ENCODE measurements at places on chromosomes 7 and 10. TPM values are rescaled to one million over a fixed set of nuclear protein-coding genes. Genes with fewer than 3 reads are reported as not detected.

Gene OLAH
- not detected for total RNA-seq

Gene STARD3NL
- total RNA-seq = 46.2 TPM

Gene SLC26A4
- 4.4 TPM for total RNA-seq

Gene TRPV5
- 0.34 TPM for total RNA-seq

Gene FAM25G
- not detected for total RNA-seq

Gene MUC12
- total RNA-seq = 0.03 TPM

Gene CAV2
- 83.8 TPM for total RNA-seq

Gene NPY
- not detected for total RNA-seq

DNA sequence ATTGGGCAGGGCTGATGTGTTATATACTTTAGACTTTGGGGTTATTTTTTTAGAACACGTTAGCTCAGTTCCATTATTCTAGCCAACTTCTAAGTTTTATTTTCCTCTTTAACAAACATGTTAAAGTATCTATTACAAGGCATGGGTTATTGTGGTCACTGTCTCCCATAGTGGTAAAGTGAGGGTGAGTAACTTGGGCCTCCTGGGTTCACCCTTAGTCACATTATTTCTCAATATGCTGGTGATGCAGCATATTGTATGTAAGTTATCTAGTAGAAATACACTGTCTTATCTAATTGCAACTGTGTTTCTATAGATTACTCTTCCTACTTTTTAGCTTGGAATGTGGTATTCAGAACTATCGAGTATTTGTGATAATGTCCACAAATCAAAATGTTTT, 65.9 kb downstream of the BBS9 start:
- DNase-seq = no peak

- peak; percentile 2 for DNase-seq
These were observed 39.8 kb downstream of the CAMK2B start for GRCh38 chr7:44285561-44285960.

GRCh38 chr7:147296986-147297385, 1180.4 kb downstream of the CNTNAP2 start:
- no peak for DNase-seq

- no peak for DNase-seq
These were observed 640.0 kb downstream of the PARD3 start for GRCh38 chr10:34175121-34175520.

DNA sequence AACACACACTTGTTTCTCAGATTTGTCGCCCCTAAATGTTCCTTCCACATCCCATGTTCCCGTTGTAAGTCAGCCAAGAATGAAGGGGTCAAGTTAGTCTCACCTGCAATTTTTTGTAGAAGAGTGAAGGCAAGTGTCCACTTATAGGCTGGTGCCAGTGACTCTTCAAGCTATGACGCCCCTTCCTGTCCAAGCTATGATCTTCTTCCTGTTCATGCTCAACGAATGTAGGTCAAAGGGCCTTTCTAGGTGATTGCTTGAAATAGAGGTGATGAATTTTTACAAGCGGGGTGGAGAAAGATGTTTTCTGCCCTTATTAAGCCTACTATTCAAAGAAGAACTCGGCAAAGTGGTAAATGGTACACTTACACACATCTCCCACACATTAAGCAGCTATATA, 41.0 kb downstream of the CDK1 start:
- no peak for DNase-seq

DNA sequence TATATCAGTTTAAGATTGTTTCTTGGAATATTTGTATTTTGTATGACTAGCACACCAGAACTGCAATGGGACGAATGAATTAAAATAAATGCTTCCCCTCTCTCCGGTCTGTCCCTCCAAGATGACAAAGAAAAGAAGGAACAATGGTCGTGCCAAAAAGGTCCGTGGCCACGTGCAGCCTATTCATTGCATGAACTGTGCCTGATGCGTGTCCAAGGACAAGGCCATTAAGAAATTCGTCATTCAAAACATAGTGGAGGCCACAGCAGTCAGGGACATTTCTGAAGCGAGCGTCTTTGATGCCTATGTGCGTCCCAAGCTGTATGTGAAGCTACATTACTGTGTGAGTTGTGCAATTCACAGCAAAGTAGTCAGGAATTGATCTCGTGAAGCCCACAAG, 17.2 kb upstream of the PAPSS2 start:
- DNase-seq = no peak

GRCh38 chr10:127413326-127413725, 135.8 kb upstream of the NPS start:
- no peak for DNase-seq

DNA sequence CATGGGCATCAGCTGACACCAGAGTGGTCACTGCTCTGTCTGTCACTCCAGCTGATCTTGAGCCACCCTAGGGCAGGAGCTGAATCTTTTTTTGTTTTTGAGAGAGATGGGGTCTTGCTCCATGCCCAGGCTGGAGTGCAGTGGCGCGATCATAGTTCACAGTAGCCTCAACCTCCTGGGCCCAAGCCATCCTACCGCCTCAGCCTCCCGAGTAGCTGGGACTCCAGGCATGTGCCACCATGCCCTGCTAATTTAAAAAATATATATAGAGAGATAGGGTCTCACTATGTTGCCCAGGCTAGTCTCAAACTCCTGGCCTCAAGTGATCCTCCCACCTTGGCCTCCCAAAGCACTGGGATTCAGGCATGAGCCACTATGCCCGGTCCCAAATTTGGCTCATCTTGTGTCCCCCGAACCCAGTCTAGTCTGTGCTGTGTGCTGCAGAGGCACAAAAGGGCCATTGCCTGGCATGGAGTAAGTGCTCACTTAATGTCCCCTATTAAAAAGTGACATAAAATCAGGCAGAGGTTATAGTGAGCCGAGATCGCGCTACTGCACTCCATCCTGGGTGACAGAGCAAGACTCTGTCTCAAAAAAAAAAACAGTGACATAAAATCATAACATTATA, 8.1 kb upstream of the FZD9 start:
- no peak for DNase-seq

DNA sequence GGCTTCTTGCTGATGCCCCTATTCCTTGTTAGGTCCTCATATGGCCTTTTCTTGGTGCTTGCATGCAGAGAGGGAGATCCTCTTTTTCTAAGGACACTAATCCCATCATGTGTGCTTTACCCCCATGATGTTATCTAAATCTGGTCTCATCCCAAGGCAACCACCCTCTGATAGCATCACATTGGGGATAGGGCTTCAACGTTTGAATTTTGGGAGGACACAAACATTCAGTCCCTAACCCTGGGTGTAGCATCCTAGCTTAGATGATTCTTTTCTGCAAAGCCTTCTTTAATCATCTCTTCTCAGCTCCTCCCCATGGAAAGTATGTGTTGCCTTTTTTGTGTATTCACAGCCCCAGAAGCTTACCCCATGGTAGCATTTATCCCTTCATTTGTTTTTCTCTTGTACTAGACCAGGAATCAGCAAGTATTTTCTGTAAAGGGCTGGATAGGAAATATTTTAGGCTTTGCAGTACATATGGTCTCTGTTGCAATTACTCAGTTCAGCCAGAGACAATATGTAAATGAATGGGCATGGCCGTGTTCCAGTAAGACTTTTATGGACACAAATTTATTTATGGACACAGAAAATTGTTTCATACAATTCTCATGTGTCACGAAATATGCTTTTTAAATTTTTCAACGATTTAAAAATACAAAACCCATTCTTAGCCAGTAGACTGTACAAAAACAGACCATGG, 101.5 kb upstream of the CSTF2T start:
- no peak for DNase-seq

DNA sequence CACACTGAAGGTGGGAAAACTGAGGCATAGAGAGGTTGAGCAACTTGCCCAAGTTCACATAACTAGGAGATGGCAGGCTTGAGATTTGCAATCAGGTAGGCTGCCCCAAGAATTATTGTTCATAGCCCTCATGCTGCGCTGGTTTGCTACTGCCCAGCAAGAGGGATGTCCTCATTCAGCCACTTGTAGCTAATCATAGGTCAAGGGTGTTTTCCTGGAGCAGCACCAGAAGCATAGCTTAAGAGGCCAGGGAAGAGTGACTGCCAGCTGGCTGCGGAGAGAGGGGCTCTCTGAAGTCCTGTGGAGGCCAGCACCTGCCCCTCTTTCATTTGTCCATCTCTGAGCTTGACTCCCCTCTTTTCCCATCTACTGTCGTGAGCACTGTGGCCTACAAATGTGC, 15.0 kb downstream of the CDHR3 start:
- DNase-seq = no peak

DNA sequence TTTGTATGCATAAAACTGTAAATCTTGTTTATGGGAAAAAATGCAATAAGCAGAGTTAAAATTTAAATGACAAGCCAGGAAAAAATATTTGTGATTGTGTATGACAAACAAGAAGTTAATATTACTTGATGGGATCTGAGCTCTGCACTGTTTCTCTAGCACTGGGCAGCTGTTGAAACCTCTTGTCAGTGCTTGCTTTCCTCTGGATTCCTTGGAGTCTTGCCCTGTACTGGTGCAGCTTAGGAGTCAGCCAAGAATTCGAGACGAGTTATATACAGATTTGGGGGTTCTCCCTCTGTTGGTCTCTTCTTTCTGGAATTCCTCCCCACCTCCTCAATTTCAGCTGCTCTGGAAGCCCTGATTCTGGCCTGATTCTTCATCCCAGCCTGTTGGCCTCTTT, 24.3 kb upstream of the OPN4 start:
- DNase-seq = no peak

DNA sequence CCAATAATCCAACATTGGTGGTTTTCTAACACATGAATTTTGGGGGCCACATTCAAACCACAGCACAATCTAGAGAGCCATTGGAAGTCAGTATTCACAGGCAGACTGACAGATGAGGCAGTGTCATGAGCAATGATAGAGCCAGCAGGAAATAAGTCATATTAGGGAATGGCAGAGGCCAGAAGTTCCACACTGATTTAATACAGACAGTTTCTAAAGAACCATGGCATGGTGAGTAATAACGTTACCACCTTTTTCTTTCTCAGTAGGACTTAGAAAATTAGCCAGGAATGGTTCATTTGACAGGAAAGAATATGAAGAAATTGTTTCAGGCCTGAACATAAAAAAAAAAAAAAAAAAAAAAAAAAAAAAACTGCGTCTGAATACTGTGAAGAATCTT, 210.3 kb downstream of the GPAM start:
- DNase-seq = no peak

GRCh38 chr10:51000976-51001375, 73.3 kb upstream of the PRKG1 start:
- no peak for DNase-seq

GRCh38 chr7:95861041-95861440, 88.7 kb downstream of the DYNC1I1 start:
- no peak for DNase-seq

DNA sequence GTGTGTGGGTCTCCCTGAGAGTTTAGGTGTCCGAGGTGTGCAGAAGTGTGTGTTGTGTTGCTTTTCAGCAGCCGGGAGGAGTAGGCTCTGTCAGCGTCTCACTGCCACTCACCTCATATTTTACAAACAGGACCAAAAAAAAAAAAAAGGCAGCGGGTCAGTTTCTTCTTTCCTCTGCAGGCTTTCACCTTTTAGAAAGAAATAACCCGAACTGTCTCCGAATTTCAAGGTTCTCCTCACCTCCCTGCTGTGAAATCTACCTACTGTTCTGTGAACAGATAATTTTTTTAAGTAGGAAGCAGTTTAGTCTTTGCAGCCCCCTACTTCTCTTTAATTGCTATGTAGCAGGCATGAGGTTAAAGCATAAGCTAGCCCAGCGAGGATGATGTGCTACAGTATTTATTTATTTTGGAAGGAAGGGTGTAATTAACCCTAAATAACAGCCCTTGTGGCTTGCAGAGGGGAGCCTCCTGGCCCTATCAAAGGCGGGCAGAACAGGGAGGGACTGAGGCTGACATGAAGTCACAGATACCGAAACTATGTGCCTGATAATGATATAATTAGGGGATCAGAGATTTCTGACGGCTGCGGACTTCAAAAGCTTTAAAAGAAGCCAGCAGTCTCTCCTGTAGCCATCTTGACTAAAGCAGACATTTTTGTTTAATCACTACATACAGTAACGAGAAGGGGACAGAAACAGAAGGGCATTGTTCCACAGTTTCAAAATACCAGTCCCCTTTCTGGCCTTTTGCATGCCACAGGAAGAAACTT, 1.6 kb downstream of the BAMBI start:
- no peak for DNase-seq

GRCh38 chr10:132551093-132551807, 13.7 kb downstream of the INPP5A start:
- peak; percentile 11 for DNase-seq

- no peak for DNase-seq
These were observed 218.6 kb downstream of the THSD7A start for GRCh38 chr7:11613292-11613930.

DNA sequence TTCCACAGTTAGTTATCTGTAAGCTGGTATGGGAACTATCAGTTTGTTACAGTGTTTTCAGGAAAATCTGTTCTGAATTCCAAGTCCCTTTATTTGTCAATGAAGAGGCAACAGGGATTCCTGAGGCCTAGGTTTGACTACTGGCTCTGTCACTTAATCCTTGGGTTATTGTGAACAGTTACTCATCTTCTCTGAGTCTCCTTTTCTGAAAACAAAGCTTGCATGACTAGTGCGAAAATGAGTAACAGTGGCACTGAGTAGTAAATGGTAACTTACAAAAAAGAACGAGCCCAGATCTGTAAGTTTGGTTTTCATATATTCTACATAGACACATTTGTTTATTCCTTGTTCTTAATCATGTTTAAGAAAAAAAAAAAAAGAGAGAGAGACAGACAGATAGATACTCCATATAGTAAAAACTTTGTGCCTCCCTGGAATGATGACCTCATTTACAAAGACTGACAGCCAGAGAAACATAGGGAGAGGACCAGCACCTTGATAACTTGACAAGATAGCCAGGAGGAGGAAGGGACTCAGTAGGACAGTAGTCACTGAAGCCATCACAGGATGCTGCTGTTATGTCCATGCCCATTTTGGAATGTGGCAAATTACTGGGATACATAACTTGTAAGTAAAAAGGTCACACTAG, 1.9 kb downstream of the MRPS33 start:
- no peak for DNase-seq

DNA sequence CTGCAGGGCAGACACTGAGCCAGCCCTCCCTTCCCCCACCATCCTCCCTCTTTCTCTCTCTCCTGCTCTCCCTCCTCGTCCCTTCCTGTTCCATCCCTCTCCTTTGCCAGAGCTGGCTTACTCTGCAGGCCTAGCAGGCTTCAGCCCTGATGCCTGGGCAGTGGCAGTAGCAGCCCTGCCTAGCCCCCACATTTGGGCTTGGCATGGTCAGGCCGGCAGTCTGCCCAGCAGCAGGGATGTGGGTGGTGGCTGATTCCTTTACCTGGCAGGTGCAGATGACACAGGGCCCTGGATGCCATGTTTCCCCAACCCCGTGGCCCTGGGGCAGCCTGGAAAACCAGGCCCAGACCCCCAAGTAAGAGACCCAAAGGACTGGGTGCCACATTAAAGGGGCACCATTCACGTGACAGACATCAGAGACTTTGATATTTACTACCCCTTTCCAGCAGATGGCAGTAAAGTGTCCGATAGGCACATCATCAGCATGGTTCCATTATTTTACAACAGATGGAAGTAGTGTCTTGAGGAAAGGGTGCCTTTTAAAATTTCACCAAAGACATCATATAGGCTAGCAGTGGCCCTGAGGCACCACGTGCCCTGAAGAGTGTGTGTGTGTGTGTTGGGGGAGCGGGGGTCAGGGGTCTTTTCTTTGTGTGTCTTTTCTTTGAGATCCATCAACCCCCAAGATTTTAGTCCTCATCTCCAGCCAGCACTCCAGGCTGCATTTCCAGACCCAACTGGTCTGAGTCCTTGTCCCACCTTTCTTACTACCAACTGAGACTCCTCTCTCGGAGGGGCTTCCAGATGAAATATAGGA, 5.9 kb downstream of the KCP start:
- no peak for DNase-seq
